ENCODE measurements at places on chromosomes 13 and 19.

DNA sequence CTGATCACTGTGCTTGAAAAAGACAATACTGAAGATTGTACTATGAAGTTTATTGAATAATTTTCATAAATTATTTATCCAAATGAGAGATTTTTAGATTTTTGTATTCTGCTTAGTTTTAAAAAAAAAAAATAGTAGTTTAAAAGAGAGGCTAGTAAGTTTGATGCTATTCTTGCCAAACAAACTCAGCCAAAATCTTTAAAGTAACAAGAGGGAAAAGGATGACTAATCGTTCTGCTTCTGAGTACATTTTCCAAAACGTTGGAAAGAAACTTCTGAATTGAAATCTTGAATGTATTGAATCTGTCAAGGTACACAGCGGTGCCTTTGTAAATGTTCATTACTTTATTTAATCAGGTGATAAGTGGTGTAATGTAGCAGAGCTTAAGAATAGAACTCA is 34.4 kb downstream of the NUP58 start:
- DNase-seq, result no peak

DNA sequence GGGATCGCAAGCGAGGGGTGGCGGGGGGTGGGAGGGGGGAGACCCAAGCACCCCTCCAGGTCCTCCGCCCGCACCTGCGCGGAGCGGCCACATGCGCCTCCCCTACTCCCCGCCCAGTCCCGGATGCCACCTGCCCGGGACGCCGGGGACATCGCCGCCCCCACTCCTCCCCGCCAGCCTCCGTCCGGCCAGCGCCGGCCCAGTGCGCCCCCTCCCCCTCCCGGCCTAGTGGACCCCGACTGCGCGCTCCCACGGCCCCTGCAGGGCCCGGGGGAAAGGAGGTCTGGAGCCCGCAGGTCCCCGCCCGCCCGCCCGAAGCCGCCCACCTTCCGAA is 263 bp downstream of the RHPN2 start:
- no peak for DNase-seq

DNA sequence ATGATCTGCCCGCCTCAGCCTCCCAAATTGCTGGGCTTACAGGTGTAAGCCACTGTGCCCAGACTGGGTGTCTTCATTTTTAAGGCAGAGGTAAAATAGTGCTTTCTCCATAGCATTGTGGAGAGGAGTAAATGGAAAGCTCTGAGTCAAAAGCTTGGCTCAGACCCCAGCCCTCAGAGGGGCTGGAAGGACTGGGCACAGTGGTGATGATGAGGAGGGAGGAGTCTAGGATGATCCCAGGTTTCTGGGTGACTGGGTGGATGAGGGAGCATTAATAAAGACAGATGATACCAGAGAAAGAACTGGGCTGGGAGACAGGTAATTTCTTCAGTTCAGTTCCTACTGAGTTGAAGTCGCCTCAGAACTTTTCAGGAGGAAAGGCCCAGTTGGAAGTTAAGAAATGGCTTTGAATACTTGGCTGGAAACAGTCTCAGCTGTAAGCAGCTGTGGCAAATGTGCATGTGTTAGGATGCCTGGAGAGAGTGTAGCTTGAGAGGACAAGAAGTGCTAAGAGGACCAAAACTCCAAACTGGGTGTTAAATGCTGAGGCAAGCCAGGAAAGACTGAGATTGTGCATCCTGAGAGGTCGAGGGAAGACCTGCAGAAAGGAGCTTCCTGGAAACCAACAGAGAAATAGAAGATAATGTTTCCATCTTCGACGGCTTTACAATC is 37.1 kb upstream of the MEDAG start:
- DNase-seq, result no peak

DNA sequence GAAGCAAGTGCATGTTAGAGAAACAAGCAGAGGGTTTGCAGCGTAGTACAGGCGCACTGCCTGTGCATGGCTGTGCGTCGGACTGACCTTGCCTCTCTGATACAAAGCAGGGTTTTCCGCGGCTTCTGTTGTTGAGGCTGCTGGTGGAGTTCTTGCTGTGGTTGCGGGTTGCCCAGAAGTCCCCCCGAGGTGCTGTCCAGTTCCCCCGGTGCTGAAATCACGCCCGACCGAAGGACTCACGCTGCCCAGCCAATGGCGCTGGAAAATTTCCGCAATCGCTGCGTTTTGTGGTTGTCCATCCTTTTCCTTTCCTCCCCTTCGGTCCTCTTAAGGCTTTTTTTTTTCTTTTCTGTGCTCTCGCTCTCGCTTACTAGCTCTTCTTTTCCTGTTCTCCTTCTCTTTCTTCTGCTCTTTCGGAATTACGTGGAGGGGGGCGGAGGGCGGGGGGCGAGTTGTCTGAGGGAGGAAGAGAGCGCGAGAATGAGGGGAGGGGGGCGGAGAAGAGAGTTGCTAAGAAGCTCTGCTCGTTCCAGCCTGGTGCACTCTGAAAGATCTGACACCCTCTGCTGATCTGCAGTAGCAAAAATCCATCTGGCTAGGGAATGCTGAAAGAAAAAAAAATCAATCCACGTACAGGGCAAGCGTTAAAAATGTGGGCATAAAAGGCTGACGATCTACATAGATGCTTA is at the start of gene SLITRK1:
Gene SLITRK1 (minus strand): TSS at position 558 of the 689 bp plus-strand sequence. CDS start 967 bp downstream, outside the sequence.
- DNase-seq, result peak; percentile 42

- DNase-seq, result no peak
Observed at GRCh38 chr19:33167438-33167837, 26.7 kb upstream of the LRP3 start.

DNA sequence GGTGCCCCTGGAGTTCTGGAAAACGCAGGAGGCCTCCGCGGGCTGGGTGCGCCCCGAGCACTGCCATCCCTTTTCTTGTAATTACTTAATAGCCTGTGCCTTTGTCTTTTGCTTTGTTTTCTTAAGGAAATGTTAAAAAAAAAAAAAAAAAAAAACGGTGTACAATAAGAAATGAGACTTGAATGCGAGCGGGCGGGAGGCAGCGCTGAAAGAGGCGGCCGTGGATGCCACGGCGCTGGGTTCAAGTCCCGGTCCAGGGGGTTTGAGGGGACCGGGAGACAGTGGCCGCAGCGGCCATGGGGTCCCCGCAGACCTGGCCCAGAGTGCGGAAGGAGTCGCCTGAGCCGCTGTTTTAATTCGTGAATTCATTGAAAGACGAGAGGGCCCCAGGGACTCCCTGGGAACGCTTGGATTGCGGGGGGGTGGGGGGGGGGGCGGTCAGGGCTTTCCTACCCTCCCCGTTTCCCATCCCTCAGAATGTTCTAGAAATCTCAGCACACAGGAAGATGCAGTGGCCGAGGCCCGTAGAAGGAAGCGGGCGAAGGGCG is 349.2 kb upstream of the ARGLU1 start:
- no peak for DNase-seq

Measured in AG04450 (cell line).